ENCODE measurements at places on chromosomes 12 and 14.

DNA sequence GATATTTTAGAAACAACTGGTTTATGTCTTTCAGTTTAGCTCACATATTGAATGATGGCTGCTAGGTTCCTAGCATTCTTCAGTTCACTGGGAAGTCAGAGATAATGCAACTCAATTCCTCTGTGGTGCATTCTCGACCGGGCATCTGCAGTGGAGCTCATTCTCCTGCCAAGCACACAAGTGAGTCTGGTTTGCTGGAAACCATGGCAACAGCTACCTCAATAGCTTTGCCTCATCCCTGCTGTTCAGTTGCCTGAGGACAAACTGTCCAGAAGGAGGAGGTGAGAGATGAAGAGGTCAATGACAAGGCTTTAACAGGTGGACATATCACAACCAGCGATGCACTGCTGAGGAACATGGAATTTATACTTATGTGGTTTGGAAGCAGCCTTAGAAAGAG lies 816.9 kb downstream of the AACS start:
- no peak for DNase-seq

GRCh38 chr12:68792952-68793351 lies 15.0 kb upstream of the MDM2 start:
- DNase-seq = peak; percentile 42

DNA sequence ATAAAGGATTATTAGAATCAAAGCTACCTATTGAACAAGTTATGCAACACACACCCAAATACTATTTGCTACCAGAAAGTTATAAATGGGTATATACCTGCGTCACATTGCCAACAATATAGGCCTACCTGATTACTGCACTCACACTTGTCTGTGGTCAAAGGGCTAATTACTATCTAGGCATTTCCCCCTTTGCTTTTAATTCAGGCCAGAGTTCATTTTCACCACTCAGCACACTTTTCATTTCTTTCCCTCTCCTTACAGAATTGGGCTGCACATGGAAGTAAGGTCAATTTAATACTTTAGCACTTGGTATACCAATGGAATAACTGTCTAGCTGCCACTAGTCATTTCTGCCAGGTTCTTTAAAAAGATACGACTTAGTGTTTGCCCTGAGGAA lies 1.7 kb downstream of the SOS2 start:
- DNase-seq = no peak

DNA sequence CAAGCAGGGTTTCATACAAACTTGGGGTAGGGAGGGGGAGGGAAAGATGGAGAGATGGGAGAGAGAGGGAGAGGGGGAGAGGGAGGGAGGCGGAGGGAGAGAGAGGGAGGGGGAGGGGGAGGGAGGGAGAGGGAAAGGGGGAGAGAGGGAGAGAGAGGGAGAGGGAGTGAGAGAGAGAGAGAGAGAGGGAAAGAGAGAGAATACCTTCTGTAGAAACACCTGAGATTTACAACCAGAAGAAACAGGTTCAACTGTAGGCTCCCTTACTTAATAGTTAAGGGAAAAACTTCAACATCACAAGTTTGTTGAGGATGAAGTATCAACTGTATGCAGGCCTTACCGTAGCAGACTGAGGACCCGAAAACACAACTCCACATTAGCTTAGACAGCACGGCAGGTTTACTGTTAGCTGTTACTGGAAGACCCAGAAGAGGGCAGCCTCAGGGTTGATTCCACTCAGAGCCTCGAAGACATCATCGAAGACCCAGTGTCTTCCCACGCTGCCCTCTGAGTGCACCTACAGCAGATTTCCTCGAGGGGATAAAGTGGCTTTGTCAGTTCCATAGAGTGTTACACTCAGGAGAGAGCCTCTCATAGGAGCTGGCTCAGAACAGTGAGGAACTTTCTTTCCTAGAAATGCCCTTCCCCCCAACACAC lies 72.4 kb downstream of the NT5DC3 start:
- DNase-seq = no peak

- DNase-seq = no peak
Observed at GRCh38 chr12:120748242-120748641, 22.6 kb downstream of the ACADS start.

DNA sequence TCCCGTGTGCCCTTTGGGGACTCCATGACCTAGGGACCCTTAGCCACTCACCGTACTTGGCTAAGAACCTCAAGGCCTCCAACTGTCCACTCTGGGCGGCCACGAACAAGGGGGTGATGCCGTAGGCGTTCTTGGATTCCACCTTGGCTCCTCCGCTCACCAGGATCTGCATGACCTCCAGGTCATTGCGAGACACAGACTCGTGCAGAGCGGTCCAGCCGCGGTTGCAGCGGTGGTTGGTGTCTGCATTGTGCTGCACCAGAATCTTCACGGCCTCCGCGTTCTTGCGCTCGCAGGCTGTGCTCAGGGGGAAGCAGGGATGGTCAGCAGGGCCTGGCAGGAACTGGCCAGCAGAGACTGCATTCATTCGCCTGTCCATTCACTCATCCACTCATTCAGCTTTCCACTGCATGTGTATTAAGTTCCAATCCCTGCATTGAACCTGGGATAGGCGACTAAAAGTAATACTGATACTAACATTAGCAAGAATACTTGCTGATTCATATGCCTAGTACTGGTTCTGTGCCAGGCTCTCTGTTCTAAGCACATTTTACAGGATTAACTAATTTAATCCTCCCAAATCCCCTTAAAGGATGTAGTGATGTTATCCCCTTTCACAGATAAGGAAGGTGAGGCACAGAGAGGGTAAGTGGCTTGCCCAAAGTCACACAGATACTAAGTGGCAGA lies 23.9 kb downstream of the FAM181A start:
- DNase-seq = no peak

- DNase-seq = no peak
Observed at GRCh38 chr14:25484235-25484634, 434.3 kb upstream of the STXBP6 start.

GRCh38 chr12:89082370-89082753 lies 269.9 kb downstream of the DUSP6 start:
- DNase-seq = no peak

DNA sequence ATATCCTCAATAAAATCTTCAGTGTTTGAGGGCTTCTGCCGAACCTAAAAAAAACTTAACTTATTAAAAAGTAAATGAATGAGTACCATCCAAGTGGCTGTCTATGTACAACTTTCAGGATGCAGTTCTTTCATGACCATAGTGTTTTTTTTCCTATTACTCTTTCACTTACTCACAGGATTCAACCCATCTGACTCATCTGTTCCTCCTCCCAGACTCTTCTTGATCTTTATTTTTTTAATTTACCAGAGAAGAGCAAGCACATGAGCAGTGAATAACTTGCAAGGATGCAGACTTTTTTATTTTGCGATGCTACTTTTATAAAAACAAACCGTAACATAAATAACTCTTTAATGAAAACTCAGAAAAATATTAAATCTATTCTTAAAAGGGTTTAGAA lies 24.5 kb downstream of the RECQL start:
- DNase-seq = no peak

- no peak for DNase-seq
Observed at GRCh38 chr14:104442107-104442551, 137.4 kb upstream of the C14orf180 start.

- no peak for DNase-seq
Observed at GRCh38 chr12:93749515-93749914, 72.3 kb downstream of the CRADD start.

Measured in activated CD4-positive, alpha-beta T cell treated with anti-CD3 and anti-CD28 coated beads, Interleukin-2, amount 10 ng/mL, durations not matched to agents 7 days and 5 days (primary cell).